Esophagus squamous epithelium (tissue), 5 donors: ENCODE measurements at places on chromosomes 6 and 20.

- DNase-seq = no peak
Observed at GRCh38 chr6:123745895-123746294, 57.8 kb upstream of the NKAIN2 start.

GRCh38 chr6:44539701-44540355 is 152.3 kb downstream of the CDC5L start:
- DNase-seq = no peak

- no peak for DNase-seq
Observed at GRCh38 chr6:163439997-163440396, 25.5 kb downstream of the QKI start.

GRCh38 chr20:2780948-2781347 is 19.5 kb downstream of the CPXM1 start:
- DNase-seq = no peak
